ENCODE measurements at places on chromosomes 7 and 10. TPM values are rescaled to one million over a fixed set of nuclear protein-coding genes. Genes with fewer than 3 reads are reported as not detected.

DNA sequence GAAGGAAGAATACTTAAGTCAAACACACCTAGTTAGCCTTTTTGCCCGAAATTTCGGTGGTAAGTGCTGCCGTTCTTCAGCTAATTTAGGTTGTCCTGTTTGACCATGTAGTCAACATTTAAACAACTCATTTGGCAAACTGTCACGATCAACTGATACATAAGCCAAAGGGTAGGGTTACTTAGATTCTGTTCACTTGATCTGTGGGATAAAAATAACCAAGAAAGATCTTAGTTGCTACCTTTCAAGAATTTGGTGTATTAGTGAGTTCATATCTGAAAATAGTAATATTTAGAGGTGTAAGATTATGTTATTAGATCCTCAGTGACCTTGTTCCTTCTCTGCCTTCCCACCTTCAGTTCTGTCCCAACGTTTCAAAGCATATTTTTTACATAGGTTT, 2.0 kb downstream of the TNKS2 start:
- DNase-seq = no peak

DNA sequence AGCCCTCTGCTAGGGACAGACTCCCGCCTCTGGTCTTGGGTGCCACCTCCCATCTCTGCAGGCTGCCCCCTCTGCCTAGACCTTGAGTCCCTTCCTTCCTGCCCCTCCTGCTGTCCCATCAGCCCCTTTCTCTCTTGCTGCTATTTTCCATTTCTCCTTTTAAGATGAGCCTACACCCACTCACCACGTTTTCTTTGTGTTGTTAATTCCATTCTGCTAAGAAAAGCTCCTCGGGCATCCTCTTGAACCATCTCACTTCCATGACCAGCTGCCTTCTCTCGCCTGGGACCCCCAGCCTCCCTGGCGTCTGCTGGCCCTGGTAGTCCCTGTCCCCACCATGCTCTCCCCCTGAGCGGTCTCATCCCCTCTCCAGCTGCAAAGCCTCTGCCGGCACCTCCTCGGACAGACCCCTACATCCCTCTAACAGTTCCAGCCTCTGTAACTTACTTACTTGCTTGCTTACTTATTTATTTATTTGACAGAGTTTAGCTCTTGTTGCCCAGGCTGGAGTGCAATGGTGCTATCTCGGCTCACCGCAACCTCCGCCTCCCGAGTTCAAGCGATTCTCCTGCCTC, 95.8 kb upstream of the SH2B2 start:
- DNase-seq = no peak

- DNase-seq = no peak
Measured at GRCh38 chr10:23340354-23340753, 4.2 kb downstream of the C10orf67 start.

DNA sequence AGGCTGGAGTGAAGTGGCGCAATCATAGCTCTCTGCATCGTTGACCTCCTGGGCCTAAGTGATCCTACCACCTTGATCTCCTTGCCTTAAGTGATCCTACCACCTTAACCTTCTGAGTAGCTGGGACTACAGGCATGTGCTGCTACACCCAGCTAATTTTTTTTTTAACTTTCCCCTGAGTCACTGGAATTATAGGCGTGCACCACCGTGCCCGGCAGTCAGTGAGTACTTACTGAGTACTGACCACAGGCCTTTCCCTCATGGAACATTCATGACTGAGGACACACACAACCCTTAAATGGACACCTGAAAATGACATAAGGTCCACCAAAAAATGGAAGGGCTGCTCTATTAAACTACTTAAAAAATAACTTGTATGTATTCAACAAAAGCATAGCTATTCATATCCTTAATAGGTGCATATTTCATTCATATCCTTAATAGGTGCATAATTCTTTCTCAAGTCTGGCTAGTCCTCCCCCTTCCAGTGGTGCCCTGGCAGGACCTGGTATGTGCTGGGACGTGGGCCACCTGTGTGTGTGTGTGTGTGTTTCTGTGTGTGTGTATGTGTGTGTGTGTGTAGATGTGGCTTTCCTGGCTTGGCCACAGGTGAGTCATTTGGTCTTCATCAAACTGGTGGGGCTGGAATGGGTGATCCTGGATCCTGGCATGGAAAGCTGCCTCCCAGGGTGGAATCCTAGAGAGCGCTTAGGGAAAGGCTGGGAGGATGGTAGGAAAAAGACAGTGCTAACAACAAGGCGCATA, 3.5 kb downstream of the FAM180A start:
- no peak for DNase-seq

The TCERG1L gene
- not detected for total RNA-seq

- no peak for DNase-seq
Measured at GRCh38 chr10:94630017-94630688, 53.4 kb upstream of the CYP2C18 start.

DNA sequence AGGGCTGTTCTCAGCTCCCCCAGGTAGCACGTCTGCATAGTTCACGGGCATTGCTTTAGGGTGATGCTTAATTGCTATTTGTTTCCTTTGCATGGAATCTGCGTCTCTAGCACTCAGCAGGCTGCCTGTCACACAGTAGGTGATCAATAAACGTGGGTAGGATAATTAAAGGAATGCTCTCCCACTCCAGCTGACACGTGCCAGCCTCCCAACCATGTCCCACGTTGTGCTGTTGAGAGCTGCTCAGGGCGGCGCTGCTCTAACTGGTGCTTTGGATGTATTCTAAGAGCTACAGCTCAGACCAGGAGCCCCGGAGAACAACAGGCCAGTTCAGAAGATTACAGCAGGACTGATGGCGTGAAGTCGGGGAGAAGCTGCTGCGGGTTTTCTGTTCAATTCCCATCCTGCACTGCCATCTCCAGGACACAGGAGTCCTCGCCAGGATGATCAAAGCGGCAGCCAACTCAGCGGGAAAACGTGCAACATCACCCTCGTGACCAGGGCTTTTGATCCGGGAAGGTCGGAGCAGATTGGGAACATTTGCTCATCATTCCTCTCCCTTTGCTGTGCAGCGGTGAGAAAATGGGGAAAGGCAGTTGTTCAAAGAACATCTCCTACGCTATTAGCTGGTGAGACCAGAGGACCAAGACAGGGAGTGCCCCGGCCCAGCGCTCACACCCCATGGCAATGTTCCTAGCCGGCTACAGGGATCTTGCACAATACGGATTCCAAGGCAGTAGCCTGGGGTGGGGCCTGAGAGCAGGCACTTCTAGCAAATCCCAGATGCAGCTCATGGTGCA, 50.5 kb upstream of the FOXK1 start:
- peak; percentile 95 for DNase-seq

The OPN4 gene
- total RNA-seq = not detected

GRCh38 chr7:151435103-151435916, 4.6 kb downstream of the CRYGN start:
- DNase-seq = peak; percentile 60

GRCh38 chr10:129888784-129889616, 75.1 kb downstream of the EBF3 start:
- DNase-seq = peak; percentile 87

- no peak for DNase-seq
Measured at GRCh38 chr10:132666705-132667341, 119.1 kb downstream of the NKX6-2 start.

The ACSM6 gene
- not detected for total RNA-seq

- no peak for DNase-seq
Measured at GRCh38 chr10:5628451-5629302, 37.7 kb downstream of the ASB13 start.

The RBM20 gene
- 3.0 TPM for total RNA-seq

DNA sequence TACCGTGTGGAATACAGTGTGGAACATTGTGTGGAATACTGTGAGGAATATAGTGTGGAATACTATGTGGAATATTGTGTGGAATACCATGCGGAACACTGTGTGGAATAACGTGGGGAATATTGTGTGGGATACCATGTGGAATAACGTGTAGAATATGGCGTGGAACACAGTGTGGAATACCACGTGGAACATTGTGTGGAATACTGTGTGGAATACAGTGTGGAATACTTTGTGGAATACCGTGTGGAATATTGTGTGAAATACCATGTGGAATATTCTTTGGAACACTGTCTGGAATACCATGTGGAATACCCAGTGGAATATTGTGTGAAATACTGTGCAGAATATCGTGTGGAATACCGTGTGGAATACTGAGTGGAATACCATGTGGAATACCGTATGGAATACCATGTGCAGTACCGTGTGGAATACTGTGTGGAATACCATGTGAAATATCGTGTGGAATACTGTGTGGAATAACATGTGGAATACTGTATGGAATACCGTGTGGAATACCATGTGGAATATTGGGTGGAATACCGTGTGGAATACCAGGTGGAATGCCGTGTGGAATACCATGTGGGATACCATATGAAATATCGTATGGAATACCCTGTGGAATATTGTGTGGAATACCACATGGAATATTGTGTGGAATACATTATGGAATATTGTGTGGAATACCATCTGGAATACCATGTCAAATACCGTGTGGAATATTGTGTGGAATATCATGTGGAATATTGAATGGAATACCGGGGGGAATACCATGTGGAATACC, 133.1 kb upstream of the CHST15 start:
- no peak for DNase-seq

GRCh38 chr7:115087437-115087836, 165.5 kb downstream of the MDFIC start:
- DNase-seq = no peak

The ASIC3 gene
- 1.4 TPM for total RNA-seq
